ENCODE measurements at places on chromosomes 2 and 18.

DNA sequence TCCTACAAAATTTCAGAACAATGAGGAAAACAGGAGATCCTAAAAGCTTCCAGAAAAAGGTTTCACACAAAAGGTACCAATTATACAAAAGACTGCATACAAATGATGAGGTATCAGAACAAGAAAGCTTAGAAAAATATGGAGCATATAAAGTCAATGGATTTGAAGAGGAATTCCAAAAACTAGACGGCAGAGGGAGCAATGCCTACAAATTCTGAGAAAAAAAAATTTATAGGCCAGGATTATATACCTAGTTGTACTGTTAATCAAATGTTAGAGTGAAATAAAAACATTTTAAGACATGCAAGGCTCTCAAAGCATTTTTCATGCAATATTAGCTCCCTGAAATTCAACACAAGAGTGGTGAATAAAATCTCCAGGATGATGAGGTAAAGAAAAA is 106.2 kb downstream of the ZRANB3 start:
- no peak for DNase-seq

DNA sequence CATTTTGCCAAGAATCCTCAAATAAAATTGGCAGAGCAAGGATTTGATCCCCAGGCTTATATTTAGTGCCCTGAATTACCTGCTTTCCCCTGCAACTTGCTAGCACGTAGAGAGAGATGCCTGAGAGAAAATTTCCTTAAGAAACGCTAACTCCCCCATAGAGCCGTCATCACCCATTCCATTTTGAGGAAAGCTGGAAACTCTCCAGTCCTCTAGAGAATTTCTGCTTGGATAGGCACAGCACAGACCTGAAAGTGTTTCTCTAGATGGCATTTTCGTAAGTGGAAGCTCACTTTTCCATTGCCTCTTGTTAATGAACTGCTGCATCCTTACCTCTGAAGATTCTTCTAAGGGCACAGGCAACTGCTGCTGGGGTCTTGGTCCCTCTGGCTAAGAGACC is 277.8 kb upstream of the SIX2 start:
- no peak for DNase-seq

GRCh38 chr18:79616651-79617510 is 62.7 kb upstream of the CTDP1 start:
- DNase-seq = no peak

GRCh38 chr2:189022492-189022891 is 48.3 kb downstream of the COL3A1 start:
- no peak for DNase-seq

DNA sequence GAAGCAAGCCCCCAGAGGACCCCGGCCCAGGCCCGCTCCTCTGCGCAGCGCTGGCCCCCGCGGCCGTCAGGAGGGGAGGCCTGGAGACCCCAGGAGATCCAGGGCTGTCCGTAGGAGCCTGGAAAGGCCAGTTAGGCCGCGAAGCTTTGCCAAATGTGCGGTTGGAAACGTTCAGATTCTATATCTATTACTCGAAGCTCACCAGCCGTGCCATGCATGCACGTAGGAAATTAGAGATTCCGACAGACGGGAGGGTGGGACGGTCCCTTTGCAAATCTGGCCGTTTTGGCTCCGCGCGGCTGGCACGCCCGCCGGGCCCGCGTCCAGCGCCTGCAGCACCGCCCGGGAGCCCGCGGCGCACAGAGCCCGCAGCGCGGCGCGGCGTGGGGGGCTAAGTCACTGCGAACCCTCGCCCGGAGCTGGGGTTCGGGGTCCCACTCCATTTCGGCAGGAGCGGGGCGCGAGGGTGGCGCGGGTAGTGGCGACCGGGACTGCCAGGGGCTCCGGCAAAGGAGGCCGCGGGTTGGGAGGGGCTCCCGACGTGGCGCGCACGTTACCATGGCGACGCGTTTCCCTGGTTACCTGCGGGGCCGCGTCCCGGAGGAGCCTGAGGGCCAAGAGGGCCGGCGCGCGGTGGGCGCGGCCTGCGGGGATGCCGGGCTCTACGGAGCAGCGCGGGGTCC is 488.6 kb upstream of the SMIM21 start:
- no peak for DNase-seq

GRCh38 chr2:177348118-177348654 is 44.4 kb upstream of the AGPS start:
- no peak for DNase-seq

DNA sequence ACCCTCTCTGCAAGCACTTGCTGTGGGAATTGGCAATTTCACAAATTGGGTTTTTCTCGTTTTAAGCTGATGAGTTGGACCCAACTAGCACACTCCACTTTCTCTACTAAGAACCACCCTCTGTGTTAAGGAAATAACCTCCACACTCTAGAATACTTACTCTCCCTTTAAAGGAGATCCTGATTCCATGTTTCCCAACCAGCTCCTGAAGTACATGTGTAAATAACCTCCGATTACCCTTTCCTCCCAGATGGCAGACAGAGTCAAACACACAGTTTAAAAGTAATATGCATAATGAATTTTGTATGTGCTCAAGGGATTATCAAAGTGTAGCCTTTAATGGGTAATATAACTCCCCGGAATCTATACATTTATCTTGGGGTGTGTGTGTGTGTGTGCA is 171.3 kb upstream of the OSR1 start:
- no peak for DNase-seq

DNA sequence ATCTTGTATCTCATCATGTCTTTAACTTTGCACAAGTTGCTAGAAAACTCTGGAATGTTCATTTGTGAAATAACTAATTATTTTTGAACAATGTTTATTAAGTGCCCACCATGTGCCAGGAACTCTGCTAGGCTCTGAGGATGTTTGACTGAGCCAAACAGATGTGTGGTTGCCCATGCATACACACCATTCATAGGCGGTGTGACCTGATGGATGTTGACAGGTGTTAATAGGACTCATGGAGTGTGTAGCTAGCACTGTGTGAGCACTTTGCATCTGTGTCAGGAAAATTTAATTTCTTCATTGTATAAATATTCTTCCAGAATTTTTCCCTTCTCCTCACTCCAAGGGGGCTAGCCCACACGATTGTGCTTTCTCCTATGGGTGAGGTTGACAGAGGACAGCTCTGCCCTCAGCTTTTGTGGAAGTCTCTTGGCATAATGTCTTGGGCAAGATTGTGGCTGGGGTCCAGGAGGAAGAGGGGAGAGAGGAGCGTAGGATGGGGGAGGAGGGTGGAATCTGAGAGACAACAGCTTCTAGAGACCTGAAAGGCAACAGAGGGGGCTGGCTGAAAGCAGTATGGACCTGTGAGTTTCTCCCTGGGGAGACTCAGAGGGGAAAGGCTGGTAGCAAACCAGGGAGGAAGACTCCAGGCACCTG is 214.6 kb upstream of the CXCR4 start:
- DNase-seq = no peak

GRCh38 chr2:130769343-130769907 is 14.1 kb downstream of the AMER3 start:
- DNase-seq = no peak

DNA sequence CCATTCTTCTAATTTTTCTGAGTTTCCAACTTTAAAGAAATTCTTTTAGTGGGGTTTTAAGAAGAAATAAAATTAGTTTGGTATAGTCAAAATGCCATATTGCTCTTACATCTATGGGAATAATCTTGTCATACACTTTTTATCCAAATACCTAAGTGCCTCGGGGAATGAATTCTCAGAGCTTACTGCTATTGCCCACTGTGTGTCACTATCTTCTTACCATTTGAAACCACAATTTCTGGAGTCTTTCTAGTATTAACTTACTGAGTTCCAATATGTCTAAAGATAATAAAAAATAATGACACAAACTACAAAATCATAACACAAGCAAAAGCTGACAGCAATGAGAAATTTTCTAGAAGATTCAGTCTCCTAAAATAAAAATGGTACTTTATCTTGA is 23.7 kb upstream of the DNAH6 start:
- DNase-seq = peak; percentile 10

DNA sequence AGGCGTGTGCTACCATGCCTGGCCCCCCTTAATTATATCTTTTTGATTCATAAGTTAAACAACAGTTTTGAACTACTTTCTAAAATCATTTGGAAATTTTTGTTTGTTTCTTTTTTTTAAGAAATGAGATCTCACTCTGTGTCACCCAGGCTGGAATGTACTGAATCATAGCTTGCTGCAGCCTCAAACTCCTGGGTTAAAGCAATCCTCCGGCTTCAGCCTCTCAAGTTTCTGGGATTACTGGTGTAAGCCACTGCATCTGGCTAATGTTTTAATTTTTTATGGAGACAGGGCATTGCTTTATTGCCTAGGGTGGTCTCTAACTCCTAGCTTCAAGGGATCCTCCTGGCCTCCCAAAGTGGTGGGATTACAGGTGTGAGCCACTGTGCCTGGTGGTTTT is 71.5 kb downstream of the BABAM2 start:
- no peak for DNase-seq

DNA sequence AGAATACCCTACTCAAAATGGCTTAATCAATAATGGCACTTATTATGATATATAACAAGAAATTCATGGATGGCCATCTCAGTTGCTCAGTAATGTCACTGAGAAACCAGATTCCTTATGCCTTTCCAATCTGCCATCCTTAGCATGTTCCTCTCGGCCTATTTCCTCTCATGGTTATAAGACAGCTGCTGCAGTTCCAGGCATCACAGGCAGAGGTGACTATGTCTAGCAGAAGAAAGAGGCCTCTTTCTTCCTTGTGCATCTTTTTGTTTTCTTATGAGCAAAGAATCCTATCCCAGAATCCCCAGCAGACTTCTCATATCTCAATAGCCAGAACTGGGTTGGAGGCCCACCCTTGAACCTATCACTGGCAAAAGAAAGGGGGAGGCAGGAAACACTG is 310.6 kb upstream of the SPRED2 start:
- DNase-seq = no peak

GRCh38 chr18:63646936-63647335 is 2.9 kb upstream of the SERPINB4 start:
- no peak for DNase-seq

DNA sequence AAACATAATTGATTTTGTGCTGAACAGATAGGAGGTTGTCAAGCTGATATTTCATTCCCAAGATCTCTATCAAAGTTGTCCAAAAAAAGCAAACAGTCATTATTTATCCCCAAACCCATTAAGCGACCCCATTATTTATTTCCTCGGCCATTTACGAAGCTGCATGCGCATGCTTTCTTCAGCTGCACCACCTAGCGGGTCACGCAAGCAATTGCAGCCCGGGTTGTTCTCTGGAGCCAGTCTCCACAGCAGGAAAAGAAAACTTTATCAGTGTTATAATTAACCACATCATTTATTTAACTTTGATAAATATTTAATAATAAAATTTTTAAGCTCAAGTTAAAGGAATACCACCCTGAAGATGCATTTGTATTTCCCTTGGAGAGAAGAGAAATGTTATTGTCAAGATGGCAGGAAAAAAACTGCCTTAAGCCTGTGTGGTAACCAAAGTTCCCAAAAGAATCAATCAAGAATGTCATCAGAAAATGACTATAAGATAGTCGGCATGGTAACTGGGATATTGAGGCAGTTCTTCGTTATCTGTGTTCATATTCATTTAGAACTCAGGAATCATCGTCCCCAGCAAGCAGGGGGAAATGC is 304.7 kb downstream of the FBXO15 start:
- peak; percentile 8 for DNase-seq

GRCh38 chr2:71683070-71683469 is 229.7 kb downstream of the DYSF start:
- no peak for DNase-seq

DNA sequence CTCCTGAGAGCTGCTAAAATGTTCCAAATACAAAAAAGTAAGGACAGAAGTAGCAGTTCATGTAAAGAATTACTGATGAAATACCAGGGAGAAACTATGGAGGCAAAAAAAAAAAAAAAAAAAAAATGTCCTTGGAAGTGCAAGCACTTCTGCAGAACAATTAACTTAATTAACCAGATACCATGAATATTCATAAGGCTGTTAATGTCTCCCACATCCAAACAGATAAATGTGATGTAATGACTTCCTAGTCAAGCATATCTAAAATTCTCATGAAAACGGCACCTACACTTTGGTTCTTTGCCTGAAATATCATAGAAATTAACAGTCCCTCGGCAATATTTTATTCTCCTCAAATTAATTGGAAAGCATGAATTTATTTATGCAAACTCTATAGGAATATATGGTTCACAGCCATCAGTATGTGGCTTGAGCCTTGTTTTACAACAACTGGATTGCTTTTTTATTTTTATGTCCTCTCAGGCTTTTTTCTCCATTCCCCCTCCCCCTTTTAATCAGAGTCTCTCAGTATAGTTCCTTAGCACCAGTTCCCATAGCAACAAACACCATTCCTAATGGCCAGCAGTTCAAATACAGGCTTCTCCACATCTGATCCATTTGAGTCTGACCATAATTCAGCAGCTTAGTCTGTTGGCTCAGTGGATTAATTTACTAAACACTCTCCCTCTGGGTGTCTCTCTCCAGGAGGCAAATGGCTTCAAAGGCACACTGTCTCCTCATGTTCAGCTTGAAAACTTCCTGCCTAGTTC is 97.1 kb downstream of the ITGA4 start:
- no peak for DNase-seq

GRCh38 chr18:7657937-7658336 is 90.8 kb downstream of the PTPRM start:
- DNase-seq = no peak

DNA sequence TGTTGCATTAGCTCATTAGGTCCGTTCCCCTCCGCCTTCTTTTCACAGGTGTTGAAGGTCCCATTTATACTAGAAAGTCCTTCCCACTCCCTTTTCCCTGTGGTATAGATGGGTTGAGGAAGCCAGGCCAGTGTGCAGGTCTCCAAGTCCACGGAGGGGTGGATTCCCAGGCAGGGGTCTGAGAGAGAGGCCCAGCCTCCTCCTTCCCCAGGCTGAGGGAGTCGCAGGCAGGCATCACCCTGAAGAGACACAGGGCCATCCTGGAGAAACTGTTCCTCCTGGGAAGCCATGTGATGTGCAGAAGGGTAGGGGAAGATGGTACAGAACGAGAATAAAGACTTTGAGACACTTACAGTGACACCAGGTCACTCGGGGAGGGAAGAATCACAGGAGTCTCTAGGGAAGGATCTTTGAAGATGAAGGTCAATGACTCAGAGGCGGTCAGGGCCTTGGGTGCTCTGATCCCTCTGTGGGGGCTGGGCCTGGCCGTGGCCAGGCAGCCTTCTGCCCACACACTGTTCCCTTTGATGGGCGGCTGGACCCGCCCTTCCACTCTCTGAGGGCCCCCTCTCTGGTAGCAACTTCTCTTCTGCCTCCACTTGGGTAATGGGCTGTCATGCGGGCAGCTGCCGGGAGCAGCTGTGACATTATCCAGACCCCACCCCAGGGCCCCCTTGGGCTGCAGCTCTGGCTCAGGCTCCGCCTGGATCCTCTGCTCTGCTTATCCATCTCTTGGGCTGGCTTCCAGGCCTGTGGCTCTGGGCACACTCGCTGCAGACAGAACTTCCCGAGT is 45.1 kb downstream of the RHOB start:
- no peak for DNase-seq

- no peak for DNase-seq
Observed at GRCh38 chr18:24157855-24158254, 19.0 kb downstream of the CABYR start.
